NT2/D1 (cell line): ENCODE measurements at places on chromosomes 13 and 19.

- DNase-seq: no peak
Measured at GRCh38 chr13:111547726-111548273, 227.4 kb downstream of the TEX29 start.

GRCh38 chr13:111202156-111202621, 87.1 kb downstream of the ARHGEF7 start:
- no peak for DNase-seq

GRCh38 chr19:1449467-1450442, at the start of gene APC2:
TSS of gene APC2 (plus strand) at chr19:1450121. CDS start at chr19:1453002, 2,881 bp downstream.
- no peak for DNase-seq

GRCh38 chr13:53920916-53921315, 892.3 kb downstream of the OLFM4 start:
- DNase-seq: no peak

GRCh38 chr13:41409611-41410010, 47.7 kb upstream of the RGCC start:
- DNase-seq: no peak

DNA sequence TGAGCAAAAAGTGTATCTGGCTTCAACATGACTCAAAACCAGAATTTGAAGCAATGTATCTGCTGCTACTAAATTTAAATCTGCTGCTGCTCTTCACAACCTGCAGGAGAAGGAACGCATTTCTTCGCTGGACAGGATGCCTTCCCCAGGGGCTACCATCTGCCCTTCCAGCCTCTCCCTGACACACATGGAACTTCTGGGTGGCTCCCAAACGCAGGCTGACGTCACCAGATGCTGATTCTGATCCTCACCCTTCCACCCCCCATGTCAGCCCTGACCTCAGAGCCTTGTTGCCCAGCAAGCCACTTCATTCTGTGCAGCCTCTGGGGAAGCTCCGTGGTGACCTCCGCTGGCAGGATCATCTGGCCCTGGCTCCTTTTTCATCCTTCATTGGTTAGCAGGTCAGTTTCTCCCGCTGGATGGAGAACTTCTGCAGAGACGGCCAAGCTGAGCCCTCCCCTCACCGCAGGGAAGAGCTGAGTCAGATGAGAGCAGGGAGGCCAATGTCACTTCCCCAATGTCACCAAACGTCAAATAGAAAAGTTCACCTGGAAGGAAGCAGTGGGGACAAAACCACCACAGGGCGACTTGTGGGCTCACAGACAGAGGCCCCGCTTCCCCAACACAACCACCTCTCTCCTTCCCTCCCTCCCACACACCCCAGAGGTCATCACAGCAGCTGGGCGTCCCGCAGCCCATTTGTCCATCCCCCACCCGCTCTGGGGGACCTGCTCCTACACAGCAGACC, 14.0 kb upstream of the RAB20 start:
- peak; percentile 6 for DNase-seq

DNA sequence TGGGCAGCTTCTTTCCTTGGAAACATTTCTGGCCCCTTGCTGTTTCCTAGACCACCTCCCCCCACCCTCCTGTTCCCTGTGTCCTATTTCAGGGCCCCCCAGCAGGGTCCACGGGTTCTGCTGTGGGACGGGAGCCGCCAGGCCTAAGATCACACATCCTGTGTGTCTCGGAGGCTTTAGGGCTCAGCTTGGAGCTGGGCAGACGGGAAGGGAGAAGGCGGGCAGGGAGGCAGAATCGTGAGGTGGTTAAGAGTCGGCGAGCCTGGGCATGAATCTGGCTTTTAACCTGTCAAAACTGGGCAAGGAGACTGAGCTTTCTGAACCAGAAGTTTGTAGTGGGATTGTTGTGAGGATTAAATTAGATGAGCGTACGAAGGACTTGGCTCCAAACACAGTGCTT, 4.8 kb downstream of the KCNC3 start:
- DNase-seq: no peak

DNA sequence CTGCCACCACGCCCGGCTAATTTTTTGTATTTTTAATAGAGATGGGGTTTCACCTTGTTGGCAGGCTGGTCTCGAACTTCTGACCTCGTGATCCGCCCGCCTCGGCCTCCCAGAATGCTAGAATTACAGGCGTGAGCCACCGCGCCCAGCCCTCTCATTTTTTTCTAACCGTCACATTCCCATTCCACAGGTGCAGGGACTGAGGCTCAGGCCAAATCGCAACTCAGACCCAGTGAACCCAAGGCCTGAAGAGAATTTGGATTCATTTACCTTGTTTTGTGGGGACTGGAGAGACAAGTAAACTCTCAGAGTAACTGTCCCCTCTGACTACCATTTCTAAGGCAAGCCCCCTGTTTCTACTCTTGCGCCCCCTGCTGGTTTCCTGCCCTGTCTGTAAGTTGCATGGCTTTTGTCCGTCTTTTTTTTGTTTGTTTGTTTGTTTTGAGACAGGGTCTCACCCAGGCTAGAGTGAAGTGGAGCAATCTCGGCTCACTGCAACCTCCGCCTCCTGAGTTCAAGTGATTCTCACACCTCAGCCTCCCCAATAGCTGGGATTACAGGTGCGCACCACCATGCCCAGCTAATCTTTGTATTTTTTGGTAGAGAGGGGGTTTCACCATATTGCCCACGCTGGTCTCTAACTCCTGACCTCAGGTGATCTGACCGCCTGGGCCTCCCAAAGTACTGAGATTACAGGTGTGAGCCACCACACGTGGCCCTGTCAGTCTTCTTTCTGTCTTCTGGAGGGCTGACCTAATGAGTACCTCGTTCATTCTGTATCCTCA, 2.3 kb upstream of the STRN4 start:
- DNase-seq: no peak

DNA sequence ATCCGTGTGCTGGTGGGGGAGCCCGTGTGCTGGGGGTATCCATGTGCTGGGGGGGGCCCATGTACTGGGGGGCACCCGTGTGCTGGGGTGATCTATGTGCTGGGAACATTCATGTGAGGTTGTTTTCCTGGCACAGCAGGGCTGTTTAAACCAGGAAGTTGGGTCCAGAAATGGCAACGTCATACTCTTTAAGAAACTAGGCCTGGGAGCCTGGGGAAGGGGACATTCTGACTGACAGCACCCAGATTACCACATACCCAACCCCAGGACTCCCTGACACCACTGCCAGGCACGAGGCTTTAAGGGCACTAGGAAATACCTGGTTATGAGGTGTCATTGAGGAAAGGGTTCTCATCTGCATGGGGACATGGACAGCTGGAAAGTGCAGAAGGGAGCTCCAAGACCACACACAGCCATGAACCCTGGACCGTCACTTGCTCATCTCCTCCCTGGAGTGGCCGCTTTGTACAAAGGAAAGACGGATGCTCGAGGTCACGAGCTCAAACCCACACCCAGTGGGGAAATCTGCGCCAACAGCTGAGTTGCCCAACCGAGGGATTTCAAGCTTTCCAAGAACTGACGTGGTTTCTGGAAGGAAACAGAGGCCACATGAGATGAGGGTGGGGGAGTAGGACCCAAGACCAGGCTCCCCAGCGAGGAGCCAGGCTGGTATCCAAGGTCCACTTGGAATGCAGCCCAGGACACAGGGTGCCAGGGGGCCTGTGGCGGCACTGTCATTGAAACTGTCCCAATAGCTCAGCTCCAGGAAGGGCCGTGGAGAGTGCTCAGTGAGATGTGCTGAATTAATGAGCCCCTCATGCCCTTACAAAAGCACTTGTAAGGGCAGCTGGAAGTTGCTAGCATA, 40.9 kb downstream of the RAB20 start:
- DNase-seq: no peak

DNA sequence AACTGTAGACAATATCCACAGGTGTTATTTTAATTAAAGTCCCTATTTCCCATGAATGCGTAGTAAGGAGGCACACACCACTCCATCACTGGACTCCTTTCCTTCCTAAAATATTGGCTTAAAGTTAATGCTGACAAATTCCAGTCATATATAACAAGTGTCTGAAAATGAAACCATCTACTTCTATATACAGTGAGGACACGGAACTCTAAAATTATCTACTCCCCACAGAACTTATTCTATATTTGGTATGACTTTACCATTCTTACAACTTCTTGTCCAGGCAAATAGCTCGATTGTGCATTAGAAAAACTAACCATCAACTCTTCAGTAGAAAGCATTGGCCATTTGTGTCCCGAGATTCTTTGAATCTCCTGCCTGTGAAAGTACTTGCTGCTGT, 1560.2 kb downstream of the EFNB2 start:
- no peak for DNase-seq

DNA sequence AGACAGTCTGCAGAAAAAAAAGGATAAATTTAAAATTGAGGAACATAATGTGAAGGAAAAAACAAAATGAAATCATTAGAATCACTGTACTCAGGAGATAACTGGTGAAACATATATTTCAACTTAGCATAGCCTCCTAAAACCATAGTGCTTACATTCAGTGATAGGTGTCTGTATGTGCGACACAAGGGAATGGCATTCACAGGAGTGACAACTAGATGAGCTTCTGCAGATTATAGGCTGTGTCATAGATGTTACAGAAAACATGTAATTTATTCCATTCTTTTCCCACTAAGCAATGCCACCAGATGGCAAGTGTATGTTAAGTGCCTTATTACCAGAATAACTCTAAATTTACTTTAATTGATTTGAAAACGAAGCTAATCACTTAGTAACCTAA, 960.0 kb upstream of the PCDH20 start:
- DNase-seq: no peak

- no peak for DNase-seq
Measured at GRCh38 chr19:54434873-54435214, 14.2 kb upstream of the LENG8 start.

- DNase-seq: no peak
Measured at GRCh38 chr19:46460055-46460454, 11.3 kb downstream of the PNMA8A start.

DNA sequence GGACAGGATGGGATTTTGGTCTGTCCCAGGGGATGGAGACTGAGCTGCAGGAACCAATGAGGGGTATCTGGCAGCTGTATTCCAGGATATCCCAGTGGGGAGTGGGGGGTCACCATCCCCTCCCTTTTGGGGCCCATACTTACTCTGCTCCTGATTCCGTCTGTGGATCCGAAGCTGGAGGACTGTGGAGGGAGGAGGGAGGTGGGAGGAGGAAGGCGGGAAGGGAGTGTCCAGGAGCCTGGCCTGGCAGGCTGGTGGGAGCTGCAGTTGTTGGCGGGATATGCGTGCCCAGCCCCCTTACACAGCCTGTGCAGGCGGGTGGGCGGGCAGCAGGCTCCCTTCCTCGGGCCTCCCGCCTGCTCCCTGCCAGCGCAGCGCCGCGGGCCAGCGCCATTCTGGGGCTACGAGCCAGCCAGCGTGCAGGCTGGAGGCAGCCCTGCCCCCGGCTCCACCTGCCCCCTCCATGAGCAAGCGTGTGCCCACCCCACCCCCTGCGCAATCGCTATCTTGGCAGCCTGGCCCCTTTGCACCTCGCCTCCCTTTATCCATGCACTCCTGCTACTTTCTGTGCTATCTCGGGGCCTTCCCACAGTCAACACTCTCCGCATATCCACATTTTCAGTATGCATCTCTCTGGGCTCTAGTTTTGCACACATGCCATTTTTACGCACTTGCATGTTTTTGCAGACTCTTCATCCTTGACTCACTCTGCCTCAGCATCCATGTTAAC, 2.8 kb downstream of the MAMSTR start:
- DNase-seq: no peak

DNA sequence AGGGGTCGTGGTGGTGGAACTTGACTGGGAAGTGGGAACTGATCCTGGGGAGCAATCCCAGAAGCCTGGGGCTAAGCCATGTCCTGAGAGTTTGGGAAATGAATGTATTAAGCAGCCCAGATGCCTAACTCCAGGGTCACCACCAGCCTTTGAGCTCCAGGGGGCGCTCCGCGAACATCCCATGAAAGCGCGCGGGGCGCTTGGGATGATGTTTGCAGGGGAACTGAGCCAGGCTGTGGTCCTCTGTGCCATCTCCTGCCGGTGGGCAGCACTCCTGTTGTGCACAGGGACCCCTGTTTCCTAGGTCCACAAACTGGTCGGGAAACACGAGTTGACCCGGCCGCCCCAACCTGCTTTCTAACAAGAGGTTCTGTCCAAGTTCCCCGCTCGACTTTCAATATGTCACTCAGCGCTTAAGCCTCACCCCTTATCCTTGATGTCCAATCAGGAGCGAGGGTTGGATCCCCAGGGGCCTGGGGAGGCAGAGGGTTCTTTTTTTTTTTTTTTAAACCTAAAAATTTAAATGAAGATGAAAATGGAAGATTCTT, 14.4 kb downstream of the LEUTX start:
- DNase-seq: peak; percentile 51

DNA sequence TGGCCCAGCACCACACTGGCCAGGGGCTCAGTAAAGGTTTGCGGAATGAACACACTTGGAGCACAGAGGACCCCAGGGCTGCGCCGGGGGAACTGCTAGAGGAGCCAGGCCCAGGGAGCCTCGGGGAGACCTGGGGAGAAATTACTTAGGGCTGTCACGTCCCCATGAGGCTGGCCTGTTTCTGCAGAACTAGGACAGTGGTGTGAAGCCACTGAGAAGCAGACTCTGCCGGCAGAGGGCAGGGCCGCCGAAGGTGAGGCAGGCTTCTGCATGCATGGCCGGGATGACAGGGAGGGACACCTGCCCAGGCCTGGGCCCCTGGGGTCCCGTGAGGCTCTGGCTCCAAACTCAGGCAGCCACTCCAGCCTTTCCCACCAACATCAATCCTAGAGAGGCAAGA, 26.4 kb downstream of the ELAVL1 start:
- DNase-seq: no peak

GRCh38 chr13:44385847-44386246, 12.2 kb downstream of the SERP2 start:
- DNase-seq: no peak

DNA sequence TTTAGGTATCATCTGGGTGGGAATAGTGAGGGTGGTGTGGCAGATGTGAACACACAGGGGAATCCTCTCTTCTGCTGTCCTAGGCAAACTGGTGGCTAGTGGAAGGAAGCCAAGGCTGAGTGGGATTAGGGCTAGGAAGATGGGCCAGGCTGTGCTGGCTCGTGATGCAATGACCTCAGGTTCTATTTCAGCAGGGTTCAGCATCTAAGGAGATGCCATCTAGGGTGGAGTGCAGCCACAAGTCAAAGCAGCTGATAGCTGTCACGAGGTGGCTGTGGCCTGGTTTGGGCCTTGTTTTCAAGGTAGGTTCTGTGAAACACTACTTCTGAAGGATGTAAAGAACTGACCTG, 21.6 kb downstream of the ARL11 start:
- no peak for DNase-seq

DNA sequence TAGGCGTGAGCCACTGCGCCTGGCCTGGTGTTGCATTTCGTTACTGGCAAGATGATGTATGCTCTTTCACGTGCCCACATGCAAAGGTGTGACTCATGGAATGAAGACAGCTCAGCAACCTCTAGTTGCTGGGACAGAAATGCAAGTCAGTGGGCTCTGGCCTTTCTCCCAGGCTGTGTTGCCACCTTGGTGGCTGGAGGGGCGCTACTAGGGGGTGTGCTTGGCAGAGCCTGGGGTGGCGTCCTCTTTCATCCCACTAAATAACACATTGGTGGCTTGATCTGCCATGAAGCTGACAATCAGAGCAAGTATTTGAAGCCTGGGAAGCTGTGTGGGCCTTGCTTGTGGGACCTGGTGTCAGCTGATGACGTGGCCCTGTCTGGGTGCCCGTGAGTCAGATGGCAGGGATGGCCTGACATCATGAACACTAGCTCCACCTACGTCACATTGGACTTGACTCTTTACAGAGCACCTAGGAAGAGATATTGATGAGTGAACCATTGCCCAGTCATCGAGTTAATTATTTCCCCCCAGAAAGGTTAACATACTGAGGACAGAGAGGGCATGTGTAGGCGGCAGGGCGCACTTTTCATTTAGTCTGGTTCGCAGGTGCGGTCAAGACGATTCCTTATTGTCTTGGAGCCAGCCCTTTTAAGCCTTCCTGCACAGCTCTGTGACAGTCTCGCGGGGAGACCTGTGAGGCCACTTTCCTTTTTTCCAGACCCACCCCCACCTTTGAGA, 154.2 kb downstream of the TM9SF2 start:
- DNase-seq: no peak
